HuH-7.5 (cell line): ENCODE measurements at places on chromosomes 4 and X.

GRCh38 chr4:45119376-45119775, 393.0 kb upstream of the GNPDA2 start:
- DNase-seq: no peak

GRCh38 chr4:34721835-34722234, 1522.5 kb downstream of the ARAP2 start:
- no peak for DNase-seq

DNA sequence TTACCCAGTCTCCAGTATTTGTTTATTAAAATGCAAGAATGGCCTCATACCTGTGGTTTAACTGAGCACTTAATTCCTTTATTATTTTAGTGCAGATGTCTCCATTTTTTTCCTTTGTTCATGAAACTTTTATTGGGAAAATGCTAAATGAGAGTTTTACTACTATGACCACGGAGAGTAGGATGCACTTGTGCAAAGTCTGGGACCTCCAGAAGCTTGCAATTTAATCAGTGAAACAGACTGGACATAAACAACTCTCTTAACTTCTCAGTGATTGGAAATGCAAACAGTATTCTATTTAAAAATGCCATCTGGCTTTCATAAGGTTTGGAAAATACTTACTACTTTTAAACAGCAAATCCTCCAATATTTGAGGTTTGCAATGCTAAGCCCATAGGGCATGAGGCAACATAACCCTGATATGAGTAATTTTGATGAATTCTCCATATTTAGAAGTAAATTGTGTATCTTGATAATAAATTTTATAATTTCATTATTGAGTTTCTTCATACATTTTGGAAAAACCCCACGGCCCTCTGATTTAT, 718.7 kb upstream of the MAGEB2 start:
- DNase-seq: no peak

- no peak for DNase-seq
These were observed 8.1 kb downstream of the P2RY8 start for GRCh38 chrX:1528884-1529203.

- DNase-seq: no peak
These were observed 109.6 kb upstream of the FTHL17 start for GRCh38 chrX:31181377-31182000.

DNA sequence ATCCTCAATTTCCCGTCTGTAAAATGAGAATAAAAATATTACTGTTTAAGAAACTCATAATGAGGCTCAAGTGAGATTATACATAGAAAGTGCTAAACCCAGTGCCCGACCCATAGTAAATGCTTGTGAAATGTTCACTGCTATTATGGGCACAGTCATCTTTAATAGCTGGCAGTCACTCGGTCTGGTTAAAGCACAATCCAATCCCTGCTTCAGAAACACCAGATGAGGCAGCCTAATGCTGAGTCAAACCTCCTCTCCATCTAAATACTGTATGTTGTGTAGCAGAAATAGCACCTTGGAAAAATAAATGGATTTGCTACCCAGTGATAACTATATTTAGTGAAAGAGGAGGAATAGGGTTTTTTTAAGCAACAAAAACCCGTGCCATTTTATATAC, 14.5 kb downstream of the EVC2 start:
- DNase-seq: no peak

DNA sequence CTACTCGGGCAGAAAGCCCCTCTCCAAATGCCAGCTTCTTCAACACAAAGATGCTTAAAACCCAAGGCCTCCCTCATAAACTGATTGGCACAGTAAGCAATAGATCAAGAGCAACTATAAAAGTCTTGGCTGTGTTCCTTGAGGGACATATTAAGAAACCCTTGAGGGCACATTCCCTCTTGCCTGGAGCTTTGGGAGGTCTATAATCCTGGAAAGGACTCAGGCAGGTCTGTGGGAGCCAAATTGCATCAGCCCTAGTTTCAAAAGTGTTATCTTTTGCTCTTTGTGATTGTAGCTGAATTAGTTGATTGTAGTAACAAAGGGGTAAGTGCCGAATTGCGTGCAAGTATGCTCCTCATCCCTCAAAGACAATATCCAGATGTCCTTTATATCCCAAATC, 18.6 kb upstream of the SETD7 start:
- DNase-seq: no peak

- no peak for DNase-seq
These were observed 31.0 kb downstream of the TRPC5 start for GRCh38 chrX:112051576-112051975.

DNA sequence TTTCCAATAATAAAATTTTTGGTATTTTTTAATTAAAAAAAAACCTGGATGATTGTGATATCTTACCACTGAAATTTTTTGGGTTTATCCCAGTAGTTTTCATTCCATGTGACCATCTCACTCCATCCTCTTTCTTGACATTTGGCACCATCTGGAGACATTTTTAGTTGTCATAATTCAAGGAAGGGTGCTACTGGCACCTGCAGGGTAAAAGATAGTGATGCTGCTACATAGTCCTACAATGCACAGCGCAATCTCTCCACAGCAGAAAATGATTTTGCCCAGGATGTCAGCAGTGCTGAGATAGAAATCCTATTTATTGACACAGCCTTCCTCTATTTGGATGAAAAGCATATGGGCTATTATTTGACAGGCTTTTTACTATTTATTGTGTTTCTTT, 79.3 kb downstream of the RBPJ start:
- DNase-seq: no peak

- no peak for DNase-seq
These were observed 7.5 kb upstream of the BCOR start for GRCh38 chrX:40104985-40105834.

GRCh38 chrX:150642423-150642822, 50.8 kb upstream of the MTMR1 start:
- DNase-seq: no peak

DNA sequence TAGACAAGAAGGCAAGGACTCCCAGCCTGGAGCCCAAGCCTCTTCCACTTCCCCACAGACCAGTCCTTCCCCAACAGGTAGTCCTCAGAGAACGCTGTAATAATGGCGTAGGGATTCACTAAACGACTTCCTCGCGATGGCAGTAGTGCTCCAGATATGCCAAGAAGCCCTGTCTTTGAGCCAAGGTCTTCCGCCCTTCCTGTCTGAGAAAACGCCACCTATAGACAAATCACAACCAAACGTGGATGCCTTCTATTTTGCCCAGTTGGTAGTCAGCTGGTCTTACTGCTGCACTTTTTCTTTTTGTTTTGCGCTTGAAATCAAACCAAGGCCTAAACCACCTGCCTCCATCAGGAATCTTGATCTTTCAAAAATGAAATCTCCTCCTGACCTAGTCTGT, 203.3 kb downstream of the OR13H1 start:
- no peak for DNase-seq

GRCh38 chrX:68045008-68045577, 388.2 kb downstream of the OPHN1 start:
- no peak for DNase-seq

- DNase-seq: peak; percentile 35
These were observed 581 bp downstream of the UBE2K start for GRCh38 chr4:39698424-39699009.

GRCh38 chr4:35993606-35994005, 250.7 kb downstream of the ARAP2 start:
- DNase-seq: no peak

- DNase-seq: no peak
These were observed 16.3 kb upstream of the SULT1B1 start for GRCh38 chr4:69776696-69777095.

GRCh38 chrX:46961097-46961496, 48.9 kb downstream of the JADE3 start:
- no peak for DNase-seq

DNA sequence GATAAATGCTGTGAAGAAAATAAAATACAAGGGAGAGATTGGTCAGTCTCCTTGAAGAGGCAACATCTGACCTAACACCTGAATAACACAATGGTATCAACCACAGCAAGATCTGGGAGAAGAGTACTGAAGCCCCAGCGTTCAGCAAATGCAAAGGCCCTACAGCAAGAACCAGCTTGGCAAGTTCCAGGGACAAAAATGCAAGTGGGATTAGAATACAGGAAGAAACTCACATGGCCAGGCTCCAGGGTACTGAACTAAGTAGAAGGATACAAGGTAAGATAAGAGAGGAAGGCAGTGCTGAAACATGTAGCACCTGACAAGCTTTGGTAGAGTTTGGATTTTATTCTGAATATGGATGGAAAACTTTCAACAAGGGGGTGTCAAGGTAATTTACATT, 3.6 kb downstream of the SMIM14 start:
- DNase-seq: no peak

DNA sequence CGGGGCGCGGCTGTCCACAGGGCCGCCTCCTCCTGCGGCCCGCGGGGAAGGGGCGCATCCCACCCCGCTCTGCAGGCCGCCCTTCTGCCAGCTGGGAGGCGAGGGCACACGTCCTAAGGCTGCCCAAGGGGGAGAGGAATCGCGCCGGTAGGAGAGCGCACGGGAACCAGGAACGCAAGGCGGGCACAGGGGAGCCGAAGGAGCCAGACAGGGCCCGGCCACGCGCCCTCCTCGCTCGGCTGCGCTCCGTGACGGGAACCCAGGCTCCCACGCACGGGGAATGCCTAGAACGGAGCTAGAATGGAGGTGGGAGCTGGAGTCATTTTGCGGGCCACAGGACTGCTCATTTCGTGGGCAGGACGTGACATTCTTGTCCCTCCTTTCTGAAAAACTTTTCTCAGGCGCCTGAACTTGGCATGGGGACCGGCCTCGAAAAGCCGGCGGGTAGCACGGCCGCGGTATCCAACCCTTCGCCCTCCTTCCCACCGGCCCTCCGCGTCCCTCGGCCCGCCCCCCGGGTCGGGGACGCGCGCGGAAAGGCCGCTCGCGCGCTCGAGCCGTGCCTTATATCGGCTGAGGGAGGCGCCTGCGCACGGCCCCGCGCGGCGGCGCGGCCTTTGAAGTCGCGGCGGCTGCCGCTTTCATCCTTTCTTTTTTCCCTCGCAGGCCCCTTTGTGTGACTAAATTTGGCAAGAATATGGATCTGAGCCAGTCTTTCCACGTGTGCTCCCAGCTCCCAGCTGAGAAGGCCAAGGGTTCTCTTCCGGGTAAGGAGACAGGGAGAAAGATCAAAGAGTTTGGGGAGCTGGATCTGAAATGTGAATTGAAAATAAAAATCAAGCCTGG, 4.2 kb upstream of the LEF1 start:
- peak; percentile 64 for DNase-seq

GRCh38 chr4:3320361-3321023, 27.7 kb downstream of the RGS12 start:
- DNase-seq: no peak

DNA sequence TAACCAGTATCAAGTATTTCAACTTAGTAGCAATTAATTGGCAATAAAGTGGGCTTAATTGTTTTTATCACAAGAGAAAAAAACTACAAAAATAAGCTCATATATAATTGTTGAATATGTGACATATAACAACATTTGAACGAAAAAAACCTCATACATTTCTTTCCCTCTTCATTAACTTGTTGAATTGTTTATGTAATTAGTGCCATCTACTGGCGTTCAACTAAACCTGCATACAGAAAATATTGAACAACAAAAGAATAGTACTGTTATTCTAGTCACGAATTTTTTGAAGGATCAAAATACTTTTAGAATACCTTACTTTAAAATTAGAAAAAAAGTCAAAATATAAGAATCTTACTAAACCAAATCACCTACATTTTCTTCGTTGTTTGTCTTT, 586.5 kb upstream of the FTHL17 start:
- no peak for DNase-seq

GRCh38 chr4:94758141-94758699, 465 bp downstream of the BMPR1B start:
- peak; percentile 29 for DNase-seq
